PC-9 (cell line): ENCODE measurements at places on chromosomes 1 and 21.

DNA sequence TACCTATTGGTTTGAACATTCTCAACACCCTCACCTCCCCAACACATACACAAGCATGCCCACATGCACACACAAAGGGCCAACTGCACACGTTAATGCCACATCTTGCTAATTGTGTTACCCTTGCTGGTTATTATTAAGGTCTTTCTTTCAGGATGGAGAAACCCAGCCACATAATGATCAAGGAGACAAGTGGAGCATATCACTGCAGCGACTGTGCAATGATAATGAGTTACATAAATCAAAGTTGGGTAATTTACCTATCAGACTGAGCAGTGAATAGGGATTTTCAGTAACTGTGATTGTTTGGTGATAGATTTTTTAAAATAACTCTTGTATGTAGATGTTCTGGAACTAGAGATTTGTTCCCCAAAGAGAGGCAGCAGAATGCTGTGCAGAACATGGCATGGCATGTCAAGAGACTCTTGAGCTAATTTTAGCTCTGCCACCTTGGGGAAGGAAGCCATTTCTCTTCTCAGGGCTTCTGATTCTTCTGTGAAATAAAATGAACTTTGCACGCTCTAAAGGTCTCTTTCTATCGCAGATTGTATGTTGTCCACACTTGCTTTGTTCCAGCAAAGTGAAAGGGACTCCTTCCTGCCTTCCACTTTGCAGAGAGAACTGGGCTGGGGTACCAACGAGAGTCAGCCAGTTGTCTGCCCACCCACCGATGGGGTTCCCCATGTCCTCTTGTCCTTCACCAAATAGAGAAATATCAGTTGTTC, 126.0 kb upstream of the CAMK1G start:
- DNase-seq: no peak

GRCh38 chr1:94804442-94804837, 15.7 kb upstream of the SLC44A3 start:
- DNase-seq: no peak

- DNase-seq: no peak
Measured at GRCh38 chr1:43651188-43651587, 1.2 kb downstream of the KDM4A start.

DNA sequence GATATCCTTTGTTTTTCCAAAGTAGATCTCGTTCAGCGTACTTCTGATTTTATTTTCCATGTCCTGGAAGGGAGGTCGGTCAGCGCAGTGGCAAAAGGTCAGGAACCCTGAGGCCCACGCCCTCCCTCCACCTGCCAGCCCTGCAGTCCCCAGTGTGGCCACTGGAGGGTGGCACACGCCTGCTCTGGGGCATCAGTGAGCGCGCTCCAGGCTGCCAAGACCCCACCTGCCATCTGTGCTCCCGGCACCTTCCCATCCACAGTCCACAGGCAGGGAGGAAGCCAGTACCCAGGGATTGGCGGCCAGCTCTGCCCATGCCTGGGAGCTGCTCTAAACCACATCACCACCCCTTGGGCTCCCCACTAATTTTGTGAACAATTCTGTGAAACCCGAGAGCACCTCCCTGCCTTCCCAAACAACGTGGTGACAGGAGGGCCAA, 32.3 kb downstream of the SLC66A1 start:
- peak; percentile 49 for DNase-seq

DNA sequence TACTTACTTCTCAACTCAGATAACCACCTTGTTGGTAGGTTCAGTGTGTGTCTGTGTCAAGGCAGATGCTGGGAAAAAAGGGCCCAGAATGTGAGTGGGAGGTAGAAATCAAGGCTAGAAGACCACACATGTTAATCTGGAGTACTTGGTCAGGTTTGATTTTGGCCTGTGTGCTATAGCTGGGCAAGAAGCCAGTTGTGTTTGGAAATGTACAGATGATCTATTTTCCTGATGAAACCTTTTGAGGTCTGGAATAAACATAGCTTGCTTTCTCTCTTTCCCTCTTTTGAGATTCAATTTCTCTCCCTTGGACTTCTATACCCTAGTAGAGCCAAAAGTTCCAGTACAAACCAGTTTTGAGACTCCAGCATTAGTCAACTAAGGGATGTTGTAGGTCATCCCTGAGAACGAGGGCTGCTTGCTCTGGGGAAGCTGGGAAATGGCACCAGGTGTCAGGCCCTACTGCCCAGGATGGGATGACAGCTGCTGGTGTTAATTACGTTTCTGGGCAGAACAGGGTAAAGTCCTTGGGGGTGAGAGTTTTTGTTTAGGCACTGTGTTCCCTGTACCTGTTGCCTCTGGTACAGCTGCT, 15.8 kb downstream of the MAPKAPK2 start:
- no peak for DNase-seq

GRCh38 chr1:239140968-239141367, 245.4 kb upstream of the CHRM3 start:
- DNase-seq: no peak

GRCh38 chr1:59692591-59692990, 122.2 kb upstream of the HOOK1 start:
- DNase-seq: no peak
